Cardiac ventricle fibroblast (primary cell): ENCODE measurements at places on chromosomes 6 and 20. TPM values are rescaled to one million over a fixed set of nuclear protein-coding genes. Genes with fewer than 3 reads are reported as not detected.

C6orf15 gene
- total RNA-seq = 0.49 TPM in 1 of 2 replicates, not detected in the other

CDH22 gene
- not detected in 2 replicates for total RNA-seq

DTNBP1 gene
- 10.0 and 10.2 TPM in 2 replicates for total RNA-seq

GPX5 gene
- total RNA-seq = not detected in 2 replicates

LRRC73 gene
- 0.15 and 0.44 TPM in 2 replicates for total RNA-seq

LBP gene
- 0.20 and 1.7 TPM in 2 replicates for total RNA-seq

BCAS4 gene
- total RNA-seq = 1.9 TPM in 2 replicates

GLP1R gene
- total RNA-seq = not detected in 2 replicates

ELOVL2 gene
- total RNA-seq = 4.1 and 5.2 TPM in 2 replicates

SPDEF gene
- not detected in 2 replicates for total RNA-seq

SMIM29 gene
- 16.7 and 20.4 TPM in 2 replicates for total RNA-seq

ZBTB46 gene
- total RNA-seq = 3.0 and 6.2 TPM in 2 replicates

PRDM13 gene
- not detected in 2 replicates for total RNA-seq

POU5F1 gene
- not detected in 2 replicates for total RNA-seq

THBD gene
- 4.1 and 4.2 TPM in 2 replicates for total RNA-seq

PRPH2 gene
- total RNA-seq = 0.12 and 0.24 TPM in 2 replicates

CBLN4 gene
- total RNA-seq = not detected in 2 replicates

RHAG gene
- not detected in 2 replicates for total RNA-seq

PHIP gene
- 13.1 and 13.9 TPM in 2 replicates for total RNA-seq

CD2AP gene
- total RNA-seq = 9.5 and 11.2 TPM in 2 replicates

FAM83B gene
- total RNA-seq = not detected in 2 replicates

LZTS3 gene
- 2.7 and 3.3 TPM in 2 replicates for total RNA-seq

PBOV1 gene
- total RNA-seq = not detected in 2 replicates

CLPSL2 gene
- total RNA-seq = not detected in 2 replicates

TNNC2 gene
- total RNA-seq = 1.9 TPM in 1 of 2 replicates, not detected in the other

LINC00237 gene
- not detected in 2 replicates for total RNA-seq

PPIL4 gene
- total RNA-seq = 23.9 and 31.2 TPM in 2 replicates

CRISP3 gene
- not detected in 2 replicates for total RNA-seq

KHDC1L gene
- not detected in 2 replicates for total RNA-seq

PRR18 gene
- 0.05 TPM in 1 of 2 replicates, not detected in the other for total RNA-seq

ERVFRD-1 gene
- not detected in 2 replicates for total RNA-seq

MAP7 gene
- total RNA-seq = 0.10 and 0.12 TPM in 2 replicates

TRPC4AP gene
- 81.1 and 81.9 TPM in 2 replicates for total RNA-seq
